ENCODE measurements at places on chromosomes 12 and 14.

GRCh38 chr14:61178226-61179060 lies 102.7 kb downstream of the TMEM30B start:
- DNase-seq, result no peak

DNA sequence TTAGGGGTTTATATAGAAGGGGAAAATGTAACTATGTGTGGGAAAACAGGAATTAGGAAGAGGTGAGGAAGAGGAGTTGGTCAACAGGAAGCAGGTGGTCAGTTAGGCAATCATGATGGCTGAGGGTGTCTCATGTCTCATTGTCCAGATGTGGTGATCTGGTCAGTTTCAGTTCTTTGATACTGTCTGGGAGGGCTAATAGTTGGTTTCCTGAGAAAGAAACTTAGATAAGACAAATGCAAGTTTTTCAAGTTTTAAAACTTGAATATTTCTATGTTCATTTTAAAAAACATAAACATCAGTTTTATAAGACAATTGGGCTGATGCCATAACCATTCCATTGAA lies 1121.8 kb upstream of the USP15 start:
- DNase-seq, result no peak

GRCh38 chr14:87824266-87824665 lies 168.7 kb downstream of the GALC start:
- no peak for DNase-seq

DNA sequence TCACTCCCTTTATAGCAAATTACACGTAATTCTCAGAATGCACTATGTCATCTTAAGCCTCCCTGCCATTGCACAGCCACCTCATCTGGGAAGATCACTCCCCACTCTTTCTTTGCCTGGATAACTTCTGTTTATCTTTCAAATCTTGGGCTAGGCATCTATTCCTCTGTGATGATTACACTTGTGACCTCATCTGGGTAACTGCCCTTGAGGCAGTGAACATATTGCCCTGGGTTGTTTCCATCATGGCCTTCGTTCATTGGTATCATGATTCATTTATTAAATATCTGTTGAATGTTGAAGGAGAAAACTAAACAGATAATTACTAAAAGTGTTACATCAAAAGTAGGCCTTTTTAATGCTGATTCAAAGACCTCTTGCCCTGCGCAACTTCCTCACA lies 26.2 kb upstream of the PDE3A start:
- no peak for DNase-seq

- DNase-seq, result no peak
Measured at GRCh38 chr14:100830681-100831080, 4.8 kb downstream of the MEG3 start.

DNA sequence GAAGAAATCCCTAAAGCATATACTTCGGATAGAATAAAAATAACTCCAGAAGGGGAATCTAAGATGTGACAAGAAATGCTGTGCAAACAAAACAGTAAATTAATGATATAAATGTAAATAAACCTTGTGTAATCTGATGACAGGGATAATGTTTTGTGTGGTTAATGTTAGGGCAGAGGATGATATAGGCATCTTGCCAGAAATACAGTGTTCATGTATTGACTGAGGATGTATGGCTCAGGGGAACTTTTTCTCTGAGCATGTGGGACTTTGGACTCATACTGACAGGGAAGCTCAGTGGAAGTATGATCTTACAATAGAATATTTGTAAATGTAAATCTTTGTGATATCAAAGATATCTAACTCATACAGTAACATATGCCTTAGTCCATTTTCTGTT lies 420.2 kb downstream of the TMTC2 start:
- DNase-seq, result no peak

DNA sequence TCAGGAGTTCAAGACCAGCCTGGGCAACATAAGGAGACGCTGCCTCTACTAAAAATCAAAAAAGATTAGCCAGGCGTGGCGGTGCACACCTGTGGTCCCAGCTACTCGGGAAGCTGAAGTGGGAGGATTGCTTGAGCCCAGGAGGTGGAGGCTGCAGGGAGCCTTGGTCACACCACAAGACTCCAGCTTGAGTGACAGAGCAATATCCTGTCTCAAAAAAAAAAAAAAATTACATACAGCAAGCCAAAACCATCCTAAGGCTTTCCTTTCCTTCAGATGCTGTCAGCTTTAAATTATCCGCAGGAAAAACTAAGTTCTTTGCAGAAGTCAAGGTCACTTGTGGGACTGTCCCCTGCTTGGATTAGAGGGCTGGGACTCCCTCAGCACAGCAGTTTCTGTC lies 1.3 kb downstream of the CS start:
- DNase-seq, result no peak

- DNase-seq, result no peak
Measured at GRCh38 chr12:102682366-102683289, 202.3 kb upstream of the IGF1 start.
